ENCODE measurements at places on chromosomes 1 and 21.
A peak's percentile ranks its signal among the peaks of the same experiment; 100 is the strongest.

DNA sequence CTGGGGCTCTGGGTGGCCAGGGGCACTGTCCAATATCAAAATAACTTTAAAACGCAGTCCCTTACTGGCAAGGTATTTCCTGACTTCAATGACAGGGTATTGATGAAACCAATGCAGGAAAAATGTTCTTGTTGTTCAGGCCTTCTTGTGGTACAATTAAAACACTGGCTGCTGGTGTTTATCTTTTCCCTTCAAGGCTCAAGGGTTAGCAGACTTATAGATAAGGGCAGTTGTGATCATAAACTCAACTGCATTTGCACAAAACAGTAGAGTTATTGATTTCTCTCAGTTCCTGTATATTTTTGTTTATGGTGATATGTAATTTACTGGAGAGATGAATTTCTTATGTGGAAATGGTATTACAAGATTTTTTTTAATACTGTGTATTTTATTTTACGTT is 2.7 kb upstream of the CD84 start:
- no peak for DNase-seq

DNA sequence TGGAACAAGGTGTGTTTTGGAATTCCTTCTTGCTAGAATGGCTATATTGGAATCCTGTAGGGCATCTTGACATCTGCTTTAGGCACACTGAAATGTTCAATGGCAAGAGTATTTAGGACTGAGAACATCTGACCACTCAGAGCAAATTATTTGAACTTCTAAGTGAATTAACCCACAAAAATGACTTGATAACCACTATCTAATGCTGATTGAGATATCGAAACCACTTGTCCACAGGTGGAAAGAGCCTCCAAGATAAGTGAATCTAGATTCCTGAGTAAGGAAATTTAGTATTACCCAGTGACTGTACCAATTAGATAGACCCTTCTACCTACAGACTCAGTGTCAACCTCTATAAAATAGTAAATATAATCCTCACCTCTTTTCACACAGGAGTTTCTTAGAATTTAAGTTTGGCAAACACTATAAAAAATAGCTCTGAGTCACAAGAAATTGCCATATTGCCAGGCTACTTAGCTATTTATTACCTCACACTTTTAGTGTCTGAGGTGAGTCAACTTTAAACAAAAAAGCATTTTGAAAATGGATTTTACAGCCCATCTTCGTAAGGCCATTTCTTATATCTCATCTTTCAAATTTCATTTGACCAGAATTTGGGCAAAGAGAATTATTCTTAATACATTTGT is 421.8 kb downstream of the PTBP2 start:
- DNase-seq = no peak

DNA sequence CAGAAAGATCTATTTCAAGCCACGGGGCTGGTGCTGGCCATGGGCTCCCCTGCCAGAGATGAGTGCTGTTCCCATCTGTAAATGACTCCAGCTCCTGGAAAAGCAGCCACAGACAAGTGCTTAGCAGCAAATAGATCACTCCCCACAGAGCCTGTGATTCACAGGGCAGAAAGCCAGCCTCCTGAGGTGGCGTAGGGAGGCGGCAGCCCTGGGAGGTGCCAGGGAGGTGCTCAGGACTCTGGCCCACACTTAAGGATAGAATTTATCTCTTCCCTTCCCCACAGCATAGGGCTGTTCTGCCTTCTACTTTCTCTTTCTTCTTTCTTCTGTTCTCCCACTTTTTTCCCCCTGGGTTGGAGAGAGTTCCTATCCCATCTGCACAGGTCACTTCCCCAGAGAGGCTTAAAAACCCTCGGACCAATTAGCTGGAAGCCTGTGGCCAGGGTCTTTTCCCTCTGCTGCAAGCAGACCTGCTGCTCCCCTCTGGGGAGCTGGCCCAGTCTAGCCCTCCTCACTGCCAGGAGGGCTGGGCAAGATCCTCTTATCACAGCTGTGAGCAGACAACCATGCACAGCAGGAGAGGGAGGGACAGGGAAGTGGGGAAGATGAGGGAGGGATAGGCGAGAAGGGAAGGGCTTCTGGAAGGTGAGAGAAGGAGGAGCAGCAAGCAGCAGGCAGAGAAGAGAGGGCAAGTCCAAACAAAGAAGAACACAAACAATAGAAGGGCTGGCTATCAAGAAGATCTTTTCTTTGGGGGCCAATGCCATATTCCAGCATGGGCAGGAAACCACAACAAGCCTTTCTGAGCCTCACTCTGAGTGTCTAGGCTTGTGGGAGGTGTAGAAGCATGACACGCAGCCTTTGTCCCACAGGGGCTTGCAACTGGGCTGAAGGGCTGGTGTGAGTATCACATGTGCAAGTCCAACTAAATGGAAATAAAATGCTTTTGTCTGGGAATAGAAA is 41.0 kb downstream of the KCND3 start:
- DNase-seq = no peak

GRCh38 chr1:163148911-163149310 is 53.8 kb downstream of the RGS5 start:
- no peak for DNase-seq

DNA sequence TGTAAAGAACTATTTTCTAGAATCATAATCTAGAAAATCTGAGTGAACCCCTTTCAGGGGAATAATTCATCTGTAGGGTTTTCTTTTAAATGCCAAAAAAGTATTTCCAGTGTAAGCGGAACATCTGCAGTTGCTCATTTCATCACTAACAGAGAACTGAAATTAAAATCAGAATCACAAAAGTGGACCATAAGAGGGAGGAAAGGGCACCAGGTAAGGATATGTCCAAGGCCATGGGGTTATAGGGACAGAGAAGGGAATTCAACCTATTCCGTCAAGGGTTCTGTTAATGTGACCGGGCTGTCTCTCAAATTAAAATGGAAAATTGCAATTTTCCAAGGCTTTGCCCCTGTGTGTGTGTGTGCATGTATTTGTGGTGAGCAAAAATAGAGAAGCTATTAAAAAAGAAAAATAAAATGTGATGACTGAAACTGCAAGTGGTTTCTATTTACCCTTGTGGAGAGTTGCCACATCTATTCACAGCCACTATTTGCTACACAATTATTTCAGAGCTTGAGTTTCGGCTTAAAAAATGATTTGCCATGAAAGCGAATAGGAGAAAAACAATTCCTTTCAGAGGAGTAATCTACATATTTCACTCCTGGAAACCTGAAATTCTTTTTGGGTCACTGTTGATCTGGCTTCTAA is 53.1 kb downstream of the APP start:
- DNase-seq = no peak

DNA sequence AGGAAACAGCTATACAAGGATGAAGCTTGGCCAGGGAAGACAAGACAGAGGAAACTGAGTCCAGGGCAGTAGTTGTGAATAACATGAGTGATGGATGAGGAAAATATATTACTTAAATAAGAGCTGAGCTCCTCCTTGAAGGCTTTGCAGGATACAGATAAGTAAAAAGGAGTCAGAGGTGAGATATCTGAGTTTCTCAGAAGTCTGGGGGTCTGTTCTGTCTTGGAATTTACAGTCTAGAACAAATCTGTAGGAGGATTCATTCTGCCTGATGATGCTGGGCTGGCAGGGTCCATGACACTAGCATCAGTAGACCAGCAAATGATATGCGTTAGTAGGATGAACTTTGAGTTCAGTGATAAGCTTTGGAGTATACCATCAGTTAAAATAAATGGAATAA is 266.1 kb upstream of the POGK start:
- DNase-seq = no peak

DNA sequence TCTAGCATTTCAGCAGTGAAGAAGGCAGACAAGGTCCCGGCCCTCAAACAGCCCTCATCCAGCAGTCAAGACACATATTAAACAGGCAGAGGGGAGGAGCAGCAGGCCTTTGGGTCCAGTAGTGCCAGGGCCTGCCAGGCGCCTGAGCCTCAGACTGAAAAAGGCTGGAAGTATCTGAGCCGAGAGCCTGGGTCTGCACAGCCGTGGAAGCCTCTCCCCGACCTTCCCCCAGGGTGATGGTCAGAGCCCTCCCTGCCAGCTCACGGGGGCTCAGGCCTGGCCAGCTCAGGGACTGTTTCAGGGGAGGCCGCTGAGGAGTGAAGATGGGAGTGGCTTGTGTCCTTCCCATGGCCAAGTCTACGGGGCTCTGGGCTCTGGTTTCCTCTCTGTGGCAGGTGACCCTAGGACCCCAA is 565.2 kb downstream of the PTPRU start:
- no peak for DNase-seq

- no peak for DNase-seq
Observed at GRCh38 chr1:108152782-108153222, 47.3 kb downstream of the SLC25A24 start.

GRCh38 chr1:41668054-41668660 is 183.7 kb upstream of the EDN2 start:
- no peak for DNase-seq

DNA sequence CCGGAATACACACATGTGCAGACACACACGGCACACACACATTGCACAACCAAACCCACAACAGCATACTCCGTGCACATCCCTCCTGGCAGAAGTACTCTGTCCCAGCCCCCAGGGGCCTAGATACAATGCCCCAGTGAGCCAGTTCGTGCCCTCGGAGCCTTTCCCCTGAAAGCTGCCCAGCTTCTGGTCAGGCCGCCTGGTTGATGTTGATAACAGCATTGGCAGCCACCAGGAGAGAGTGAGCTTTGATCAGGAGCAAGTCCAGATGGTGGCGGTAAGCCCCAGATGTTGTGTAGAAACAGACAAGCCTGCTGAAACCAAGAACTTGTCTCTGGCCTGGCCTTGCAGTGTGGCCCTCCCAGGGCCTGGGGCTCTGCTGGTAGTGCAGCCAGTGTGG is 109.1 kb downstream of the GRIK3 start:
- no peak for DNase-seq

- peak; percentile 62 for DNase-seq
Observed at GRCh38 chr1:58704616-58705021, 4.8 kb upstream of the MYSM1 start.

Data from Calu3 (cell line).